ENCODE measurements at places on chromosomes 7 and 10.

DNA sequence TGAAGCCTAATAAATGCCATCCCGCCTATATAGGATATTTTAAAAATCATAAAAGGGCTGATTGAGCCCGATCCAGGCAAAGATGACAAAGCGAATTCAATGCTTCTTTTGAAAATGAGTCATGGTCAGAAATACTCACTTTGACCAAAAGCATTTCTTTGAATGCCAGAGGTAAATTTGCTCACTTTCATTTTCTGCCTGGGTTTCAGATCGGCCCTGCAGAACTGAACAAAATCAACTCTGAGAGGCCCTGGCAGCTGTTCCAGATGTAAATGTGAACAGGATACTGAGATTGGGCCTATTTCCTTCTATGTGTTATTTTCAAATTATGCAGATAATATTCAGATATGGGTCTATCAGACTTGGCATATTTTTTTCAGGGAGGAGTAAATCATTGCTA lies 114.8 kb upstream of the ARID5B start:
- DNase-seq: no peak

DNA sequence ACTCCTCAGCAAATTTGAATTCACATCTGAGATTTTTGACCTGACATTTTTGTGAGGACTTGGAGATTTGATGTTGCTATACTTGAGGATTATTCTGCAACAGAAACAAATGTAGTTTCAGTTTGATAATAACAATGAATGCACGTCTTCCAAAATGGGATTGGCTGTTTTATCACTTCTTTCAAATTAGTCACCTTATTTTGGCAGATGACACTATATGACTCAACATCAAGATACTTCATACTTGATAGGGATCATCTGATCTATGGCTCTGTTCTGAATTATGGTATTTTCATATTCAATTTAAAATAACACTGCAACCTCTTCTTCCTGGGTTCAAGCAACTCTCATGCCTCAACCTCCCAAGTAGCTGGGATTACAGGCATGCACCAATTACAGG lies 24.2 kb downstream of the ARL5B start:
- DNase-seq: no peak

DNA sequence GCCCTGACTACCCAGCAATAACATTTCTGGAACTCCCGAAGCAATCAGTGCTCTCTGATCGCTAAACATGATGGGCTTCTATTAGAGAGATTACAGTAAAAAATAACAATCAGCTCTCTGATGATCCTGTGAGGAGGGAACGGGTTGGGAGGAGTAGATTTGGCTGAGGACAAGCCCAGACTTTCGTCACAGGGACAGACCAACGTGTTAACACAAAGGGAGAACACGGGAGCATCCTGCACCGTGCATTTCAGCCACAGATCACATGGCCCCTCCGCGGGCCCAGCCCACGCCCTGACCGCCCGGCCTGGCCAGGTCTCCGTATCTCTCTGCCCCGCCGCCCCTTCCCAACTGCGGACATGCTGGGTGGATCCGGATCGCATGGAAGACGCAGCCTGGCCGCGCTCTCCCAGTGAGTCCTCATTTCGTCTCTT lies 95.0 kb upstream of the AGBL3 start:
- no peak for DNase-seq

GRCh38 chr7:100867776-100868485 lies 744 bp downstream of the TRIP6 start:
- no peak for DNase-seq

DNA sequence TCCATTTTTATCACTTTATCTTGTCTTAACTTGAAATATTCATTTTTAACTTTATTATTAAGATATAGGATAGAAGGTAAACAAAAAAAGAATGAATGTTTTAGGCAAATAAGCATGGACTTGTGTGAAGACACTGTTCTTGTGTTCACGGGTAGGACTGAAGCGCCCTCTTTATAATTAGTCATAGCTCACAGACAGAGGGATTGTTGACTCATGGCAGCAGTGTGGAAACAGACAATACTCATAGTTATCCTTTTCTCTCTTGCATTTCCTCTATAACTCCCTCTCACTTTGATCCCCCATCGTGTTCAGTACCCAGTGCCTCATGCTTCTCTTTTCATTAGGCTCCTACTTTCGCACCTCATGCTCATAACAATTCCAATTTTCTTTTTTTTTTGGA lies 731.8 kb downstream of the PHTF2 start:
- DNase-seq: no peak

All from NCI-H146 (cell line).